ENCODE measurements at places on chromosomes 4 and X.

GRCh38 chr4:184171011-184171410 is 46.7 kb downstream of the ENPP6 start:
- peak; percentile 54 for DNase-seq

- no peak for DNase-seq
Measured at GRCh38 chrX:47973235-47973634, 30.6 kb downstream of the ZNF182 start.

DNA sequence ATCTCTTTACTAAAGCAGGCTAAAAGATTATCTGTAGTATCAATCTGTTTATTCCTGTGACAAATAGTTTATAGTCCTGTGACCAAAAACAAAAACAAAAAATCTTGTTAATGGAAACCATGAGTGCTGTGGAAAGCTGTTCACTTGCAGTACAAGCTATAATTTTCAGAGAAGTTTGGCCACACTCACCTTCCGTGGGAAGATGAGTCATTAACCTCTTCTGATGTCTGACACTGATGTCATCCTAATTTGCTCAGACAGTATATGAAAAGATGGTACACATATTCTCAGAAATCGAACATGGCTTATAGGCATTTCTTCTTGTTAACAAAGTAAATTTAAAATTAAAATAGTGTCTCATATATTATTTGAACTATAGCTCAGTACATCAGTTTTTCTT is 19.9 kb upstream of the ENPP6 start:
- no peak for DNase-seq

GRCh38 chr4:173585876-173586572 is 56.0 kb upstream of the HAND2 start:
- no peak for DNase-seq

- DNase-seq, result no peak
Measured at GRCh38 chr4:155891058-155891457, 12.4 kb upstream of the TDO2 start.

GRCh38 chrX:3046253-3047240 is 5.3 kb downstream of the ARSF start:
- no peak for DNase-seq

DNA sequence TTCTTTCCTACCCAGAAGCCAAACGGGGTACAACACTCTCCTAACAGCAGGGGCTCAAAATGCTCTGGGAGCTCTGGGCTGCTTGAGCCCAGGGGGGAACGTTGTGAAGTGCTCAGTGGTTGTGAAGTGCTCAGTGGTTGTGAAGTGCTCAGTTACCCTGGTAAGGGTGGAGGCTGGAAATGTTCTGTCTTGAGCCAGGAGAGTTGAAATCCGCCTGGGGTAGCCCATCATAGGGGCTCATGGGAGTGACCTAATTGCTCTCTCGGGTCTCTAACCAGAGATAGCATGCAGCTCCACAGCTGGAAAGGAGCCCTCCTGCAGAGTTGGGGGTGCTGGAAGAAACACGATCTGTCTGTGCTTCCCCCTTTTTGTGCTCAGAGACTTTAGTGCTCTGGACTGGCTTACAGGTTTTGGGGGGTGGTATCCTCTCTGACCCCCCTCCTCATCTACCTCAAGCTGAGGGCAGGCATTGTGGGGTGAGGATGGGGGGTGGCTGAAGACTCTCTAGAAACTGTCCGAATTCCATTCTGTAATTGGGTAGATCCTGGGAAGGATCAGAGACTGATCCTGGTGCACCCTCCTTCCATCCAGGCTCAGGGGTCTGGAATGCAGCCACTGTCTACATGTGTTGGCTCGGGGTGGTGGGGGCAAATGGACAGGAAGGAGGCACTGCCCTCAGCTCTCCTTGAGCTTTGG is 2.7 kb downstream of the EFNB1 start:
- DNase-seq, result no peak

DNA sequence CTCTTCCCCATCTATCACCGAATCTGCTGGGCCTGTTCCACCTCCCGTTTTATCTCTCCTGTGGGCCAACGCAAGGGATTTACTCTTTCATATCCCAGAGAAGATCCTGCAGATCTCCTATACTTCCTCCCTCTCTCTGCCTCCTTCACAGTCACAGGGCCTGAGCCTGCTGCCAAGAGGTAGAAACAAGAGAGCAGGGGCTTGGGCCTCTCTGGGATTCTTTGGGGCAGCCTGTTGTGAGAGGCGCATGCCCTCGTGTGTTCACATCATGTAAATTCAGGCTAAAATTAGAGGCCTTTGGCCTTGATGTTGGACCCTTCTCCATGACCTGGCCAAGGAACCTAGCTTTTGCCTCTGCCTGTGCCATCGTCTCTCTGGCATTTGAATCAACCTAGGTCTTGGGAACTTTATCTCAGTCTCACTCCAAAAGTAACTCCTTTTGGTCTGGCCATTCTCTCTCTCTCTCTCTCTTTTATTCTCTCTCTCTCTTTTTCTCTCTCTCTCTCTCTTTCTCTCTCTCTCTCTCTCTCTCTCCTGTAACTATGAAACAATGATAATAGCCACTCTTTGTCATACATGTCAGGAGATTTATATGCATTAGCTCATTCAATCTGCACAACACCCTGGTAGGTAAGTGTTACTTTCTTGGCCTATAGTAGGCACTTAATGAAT is 20.0 kb upstream of the EFNB1 start:
- DNase-seq, result no peak

- DNase-seq, result no peak
Measured at GRCh38 chrX:118596390-118596789, 100.8 kb downstream of the DOCK11 start.

- no peak for DNase-seq
Measured at GRCh38 chr4:168588916-168589531, 92.2 kb downstream of the PALLD start.

DNA sequence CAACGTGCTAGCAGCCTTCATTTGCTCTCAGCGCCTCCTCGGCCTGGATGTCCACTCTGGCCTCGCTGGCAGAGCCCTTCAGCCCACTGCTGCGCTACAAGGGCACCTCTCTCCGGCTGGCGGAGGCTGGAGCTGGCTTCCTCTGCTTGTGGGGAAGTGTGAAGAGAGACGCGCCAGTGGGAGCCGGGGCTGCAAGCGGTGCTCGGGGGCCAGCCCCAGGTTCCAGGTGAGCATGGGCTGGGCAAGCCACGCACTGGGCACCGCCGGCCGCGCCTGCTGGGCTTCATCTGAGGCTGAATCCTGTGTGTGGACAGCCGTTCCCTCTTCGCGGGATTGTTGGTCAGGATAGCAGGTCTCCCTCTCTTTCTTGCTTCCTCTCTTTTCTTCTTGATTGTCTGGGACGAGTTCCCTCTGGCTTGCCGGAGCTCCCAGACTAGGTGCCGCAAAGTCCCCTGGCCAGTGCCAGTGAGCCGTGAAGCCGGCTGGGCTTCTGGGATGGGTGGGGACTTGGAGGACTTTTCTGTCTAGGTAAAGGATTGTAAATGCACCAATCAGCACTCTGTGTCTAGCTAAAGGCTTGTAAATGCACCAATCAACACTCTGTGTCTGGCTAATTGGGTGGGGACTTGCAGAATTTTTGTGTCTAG is 165.0 kb downstream of the HEPH start:
- DNase-seq, result no peak

DNA sequence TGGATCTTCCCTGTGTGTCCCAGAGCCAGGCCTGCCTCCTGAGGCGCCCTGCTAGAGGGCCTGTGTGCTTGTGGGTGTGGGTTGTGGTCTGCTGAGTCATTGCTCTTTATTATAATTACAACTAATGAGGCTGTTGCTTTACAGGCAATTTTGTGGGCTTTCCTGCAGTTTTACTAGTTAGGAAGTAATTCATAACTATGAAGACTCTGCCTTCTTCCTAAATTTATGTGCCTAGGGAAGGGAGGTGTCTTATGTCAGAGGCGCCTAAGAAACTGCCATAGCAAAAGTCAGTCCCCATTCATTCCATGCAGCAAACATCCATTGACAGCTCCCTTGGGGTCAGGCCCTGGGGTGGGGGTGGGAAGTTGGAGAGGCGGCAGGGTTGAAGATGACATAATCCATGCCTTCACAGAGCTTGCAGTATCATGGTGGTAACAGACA is 359.2 kb downstream of the IDS start:
- DNase-seq, result no peak

DNA sequence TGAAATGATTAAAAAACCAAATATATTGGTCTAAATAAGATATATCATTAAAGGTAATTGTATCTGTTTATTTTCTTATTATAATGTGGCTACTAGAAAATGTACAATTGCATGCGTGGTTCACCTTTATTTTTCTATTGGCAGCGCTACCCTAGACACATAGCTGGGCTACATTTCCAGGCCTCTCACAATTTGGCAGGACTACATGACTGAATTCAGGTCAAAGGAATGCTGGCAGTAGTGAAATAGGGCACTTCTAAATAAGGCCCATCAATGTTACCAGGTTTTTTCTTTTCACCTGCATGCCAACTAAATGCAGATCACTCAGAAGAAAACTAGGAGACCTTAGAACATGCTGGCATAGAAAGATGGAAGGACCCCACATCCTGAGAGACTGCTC is 1072.9 kb upstream of the SLIT2 start:
- no peak for DNase-seq

GRCh38 chrX:29478336-29479069 is 736.9 kb upstream of the MAGEB2 start:
- DNase-seq, result no peak

GRCh38 chr4:6873792-6874461 is 35.7 kb upstream of the TBC1D14 start:
- no peak for DNase-seq

- no peak for DNase-seq
Measured at GRCh38 chrX:16140448-16140847, 17.1 kb downstream of the GRPR start.

DNA sequence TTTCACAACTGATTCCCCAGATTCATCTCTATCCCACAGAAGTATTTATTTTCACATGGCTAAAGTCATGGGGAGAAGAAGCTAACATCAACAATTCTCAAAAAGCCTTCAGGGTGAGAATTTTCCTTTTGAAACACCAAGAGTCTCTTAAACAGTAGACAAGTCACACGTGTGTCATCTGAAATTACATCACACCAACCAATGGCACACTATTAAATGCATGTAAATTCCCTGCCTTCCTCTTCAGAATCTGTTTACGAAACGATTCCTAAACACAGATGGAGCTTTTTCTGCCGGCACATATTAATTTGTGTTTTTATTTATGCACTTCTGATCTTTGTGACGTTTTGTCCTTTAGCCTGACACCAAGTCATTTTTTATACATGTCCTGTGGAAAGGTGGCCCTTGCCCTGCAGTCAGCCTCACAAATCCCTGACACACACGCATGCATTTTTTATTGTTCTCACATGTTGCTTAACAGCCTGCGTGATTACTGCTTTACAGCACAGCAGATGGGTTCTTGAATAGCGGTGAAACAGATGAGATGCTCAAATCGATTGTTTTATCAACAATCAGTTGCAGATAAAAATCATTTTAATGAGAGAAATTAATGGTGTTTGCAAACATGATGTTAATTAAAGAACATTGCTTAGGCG is 735.9 kb upstream of the TENM3 start:
- no peak for DNase-seq

DNA sequence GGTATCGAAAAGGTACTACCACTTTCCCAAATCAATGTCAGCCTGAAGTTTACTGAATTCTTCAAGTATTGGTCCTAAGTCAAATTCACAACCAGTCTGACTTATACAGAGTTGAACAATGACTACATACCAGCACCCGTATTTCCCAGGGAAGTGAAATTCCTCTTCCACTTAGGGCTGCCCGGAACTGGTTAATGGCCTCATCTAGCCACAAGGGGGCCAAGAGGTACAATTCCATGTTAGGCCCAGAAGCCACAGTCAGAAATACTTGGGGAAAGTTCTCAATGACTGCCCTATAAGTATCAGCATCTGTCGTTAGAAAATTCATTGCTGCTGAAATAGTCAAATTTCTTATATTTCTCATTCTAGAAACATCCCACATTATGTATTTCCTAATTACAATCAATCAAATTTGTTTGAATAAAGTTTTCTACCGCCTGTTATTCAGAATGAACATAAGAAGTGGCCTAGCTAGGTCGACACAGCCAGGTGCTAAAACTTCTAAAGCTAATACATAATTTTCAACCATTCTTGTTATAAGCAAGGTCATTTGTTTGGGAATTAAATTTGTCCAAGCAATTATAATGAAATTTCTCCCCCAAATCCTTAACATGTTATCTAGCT is 5.6 kb upstream of the PCDH7 start:
- no peak for DNase-seq

DNA sequence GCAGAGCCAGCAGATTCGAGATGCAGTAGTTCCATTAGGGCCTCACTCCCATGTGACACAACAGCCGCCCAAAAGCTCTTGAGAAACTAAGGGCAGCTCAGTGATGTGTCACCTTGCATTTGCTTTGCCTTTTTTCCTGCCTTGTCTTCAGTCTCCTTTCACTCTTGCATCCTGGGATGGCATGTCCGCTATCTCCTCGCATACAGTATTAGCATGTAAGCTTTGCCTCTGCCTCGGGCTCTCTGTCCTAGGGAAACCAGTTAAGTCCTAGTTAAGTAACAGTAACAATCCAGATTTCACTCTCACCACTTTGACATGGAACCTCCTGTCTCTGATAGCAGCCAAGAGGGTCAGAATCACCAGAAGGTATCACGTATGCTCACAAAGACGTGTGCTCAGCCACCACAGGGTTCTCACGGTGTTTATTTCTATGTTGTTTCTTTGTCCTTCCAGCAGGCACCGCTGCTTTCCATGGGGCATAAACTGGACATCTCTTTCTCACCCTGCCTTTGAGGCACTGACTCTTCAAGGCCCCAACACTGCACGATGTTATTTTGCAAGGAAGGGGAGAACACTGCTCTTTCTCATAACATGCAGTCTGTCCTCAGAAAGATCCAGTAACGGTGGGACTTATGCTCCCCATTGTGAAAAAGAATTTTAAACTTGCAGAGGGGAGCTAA is 26.7 kb upstream of the SORBS2 start:
- DNase-seq, result no peak

DNA sequence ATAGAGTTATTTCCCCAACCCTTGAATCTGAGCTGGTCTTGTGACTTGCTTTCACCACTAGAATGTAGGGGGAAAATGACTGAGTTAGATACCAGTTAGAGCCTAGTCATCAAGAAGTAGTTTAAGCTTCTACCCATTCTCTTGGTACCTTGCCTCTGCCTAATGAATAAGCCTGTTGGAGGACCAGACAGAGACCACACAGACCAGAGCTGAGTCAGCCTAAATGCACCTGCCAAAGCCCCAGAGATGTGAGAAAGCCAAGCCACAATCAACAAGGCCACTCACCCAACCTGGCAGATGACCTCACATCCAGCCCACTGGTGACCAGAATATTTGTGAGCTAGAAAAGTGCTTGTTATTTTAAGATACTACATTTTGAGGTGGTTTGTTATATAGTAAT is 85.2 kb upstream of the DCLK2 start:
- no peak for DNase-seq

DNA sequence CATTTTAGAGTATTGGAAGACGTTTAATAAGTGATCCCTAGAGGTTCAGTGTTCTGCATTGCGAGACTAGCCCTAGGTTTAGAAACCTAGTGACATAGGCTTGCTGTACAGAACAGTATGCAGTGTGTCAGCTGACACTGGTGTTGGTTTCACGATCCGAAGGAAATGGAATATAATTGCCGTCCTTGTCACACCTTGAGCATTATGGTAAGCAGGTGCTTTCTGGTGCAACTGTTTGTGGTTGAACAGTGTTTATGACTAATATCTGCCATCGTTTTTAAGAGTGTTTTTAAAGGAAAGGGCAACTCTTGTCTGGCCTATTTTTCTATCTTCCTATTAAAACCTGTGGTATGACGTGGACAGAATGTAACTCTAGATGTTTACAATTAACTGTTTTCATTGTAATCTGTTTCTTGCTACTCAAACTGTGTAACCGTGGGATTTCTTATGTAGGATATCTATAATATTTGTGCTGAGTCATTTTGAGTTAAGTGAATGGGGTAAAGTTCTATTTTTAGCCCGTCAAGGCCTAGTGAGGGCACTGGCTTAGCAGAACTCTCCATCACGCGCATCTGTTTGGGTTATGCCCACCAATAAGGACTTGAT is 53.8 kb upstream of the TBC1D14 start:
- peak; percentile 74 for DNase-seq
